ENCODE measurements at places on chromosomes 1 and 21. TPM values are rescaled to one million over a fixed set of nuclear protein-coding genes. Genes with fewer than 3 reads are reported as not detected.
A peak's percentile ranks its signal among the peaks of the same experiment; 100 is the strongest.

The LINGO4 gene
- total RNA-seq, result not detected

DNA sequence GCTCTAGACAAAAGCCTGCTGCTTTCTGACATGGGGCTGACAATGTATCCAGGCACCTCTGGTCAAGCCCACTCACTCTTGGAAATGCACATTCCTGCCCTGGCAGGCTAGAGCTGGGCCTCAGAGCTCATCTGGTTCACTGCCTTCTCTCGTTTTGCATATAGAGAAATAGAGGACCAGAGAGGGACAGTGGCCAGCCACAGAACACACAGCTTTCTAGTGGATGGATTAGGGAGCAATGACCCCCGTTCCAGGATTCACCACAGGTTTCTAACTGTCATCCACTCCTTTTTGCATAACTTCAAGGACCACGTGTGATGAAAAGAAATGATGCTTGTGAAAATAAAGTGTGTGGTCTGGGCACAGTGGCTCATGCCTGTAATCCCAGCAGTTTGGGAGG lies 129.6 kb upstream of the IGSF21 start:
- no peak overlapping the region for H3K4me3 ChIP-seq
- H3K27ac ChIP-seq, result no peak overlapping the region
- H3K27me3 ChIP-seq, result no peaks in the 10 kb centered on the region
- no peaks in the 10 kb centered on the region for H3K36me3 ChIP-seq
- no peak for DNase-seq
- no peaks in the 10 kb centered on the region for H3K4me1 ChIP-seq

GRCh38 chr1:46717654-46718053 lies 1.3 kb downstream of the EFCAB14 start:
- peak overlapping the region; percentile 95 for H3K4me3 ChIP-seq
- peaks cover 47% of the 10 kb centered on the region for H3K36me3 ChIP-seq
- peaks cover 36% of the 10 kb centered on the region for H3K4me1 ChIP-seq
- no peaks in the 10 kb centered on the region for H3K27me3 ChIP-seq

DNA sequence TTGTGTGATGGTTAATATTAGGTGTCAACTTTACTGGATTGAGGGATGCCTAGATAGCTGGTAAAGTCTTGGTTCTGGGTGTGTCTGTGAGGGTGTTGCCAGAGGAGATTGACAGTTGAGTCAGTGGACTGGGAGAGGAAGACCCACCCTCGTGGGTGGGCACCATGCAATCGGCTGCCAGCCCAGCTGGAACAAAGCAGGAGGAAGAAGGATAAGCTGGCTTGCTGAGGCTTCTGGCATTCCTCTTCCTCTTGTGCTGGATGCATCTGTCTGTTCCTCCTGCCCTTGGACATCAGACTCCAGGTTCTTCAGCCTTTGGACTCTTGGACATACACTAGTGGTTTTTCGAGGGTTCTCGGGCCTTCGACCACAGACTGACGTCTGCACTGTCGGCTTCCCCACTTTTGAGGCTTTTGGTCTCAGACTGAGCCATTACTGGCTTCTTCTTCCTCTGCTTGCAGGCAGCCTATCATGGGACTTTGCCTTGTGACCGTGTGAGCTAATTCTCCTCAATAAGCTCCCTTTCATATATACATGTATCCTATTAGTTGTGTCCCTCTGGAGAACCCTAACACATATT lies 184.3 kb upstream of the LMO4 start:
- no peak overlapping the region for H3K4me3 ChIP-seq
- H3K36me3 ChIP-seq, result no peaks in the 10 kb centered on the region
- peaks cover 33% of the 10 kb centered on the region for H3K27me3 ChIP-seq

The OLIG2 gene
- total RNA-seq, result not detected

DNA sequence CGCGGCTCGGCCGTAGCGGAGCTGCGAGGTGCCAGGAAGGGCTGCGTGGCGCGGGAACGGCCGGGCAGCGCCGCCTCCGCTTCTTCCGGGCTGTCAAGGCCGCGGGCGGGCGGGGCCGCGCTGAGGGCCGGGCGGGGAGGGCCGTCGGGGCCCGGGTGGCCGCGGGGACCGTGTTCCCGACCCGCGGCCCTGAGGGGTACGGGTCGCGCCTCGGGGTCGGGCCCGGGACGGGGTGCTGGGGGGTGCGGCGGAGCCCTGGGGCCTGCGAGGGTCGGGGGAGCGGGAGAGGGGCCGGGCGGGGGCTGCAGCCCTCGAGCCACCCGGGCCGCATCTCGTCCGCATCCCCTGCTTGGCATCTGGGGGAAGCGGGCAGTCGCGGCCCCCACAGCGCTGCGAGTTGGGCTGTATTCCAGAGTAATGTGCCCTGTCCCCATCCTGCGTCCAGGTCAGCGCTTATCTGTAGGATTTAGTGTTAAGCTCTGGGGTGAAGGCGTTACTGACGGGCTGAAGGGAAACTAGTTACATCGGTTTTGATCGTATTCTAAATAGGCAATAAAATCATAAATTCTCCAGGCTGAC lies 379 bp downstream of the RER1 start:
- H3K27me3 ChIP-seq, result no peaks in the 10 kb centered on the region
- H3K27ac ChIP-seq, result peak overlapping the region; percentile 76
- H3K4me3 ChIP-seq, result peak overlapping the region; percentile 84
- H3K4me1 ChIP-seq, result peaks cover 25% of the 10 kb centered on the region
- no peak for DNase-seq
- H3K36me3 ChIP-seq, result peaks cover 42% of the 10 kb centered on the region

GRCh38 chr1:230191079-230191804 lies 124.2 kb downstream of the GALNT2 start:
- H3K27ac ChIP-seq, result no peak overlapping the region
- H3K36me3 ChIP-seq, result peaks cover 7% of the 10 kb centered on the region
- no peak overlapping the region for H3K4me3 ChIP-seq

GRCh38 chr1:38992412-38993111 lies 1.5 kb downstream of the AKIRIN1 start:
- peaks cover 43% of the 10 kb centered on the region for H3K36me3 ChIP-seq
- H3K27ac ChIP-seq, result peak overlapping the region; percentile 47
- DNase-seq, result no peak
- peak overlapping the region; percentile 84 for H3K4me3 ChIP-seq
- peaks cover 35% of the 10 kb centered on the region for H3K4me1 ChIP-seq

- peaks cover 52% of the 10 kb centered on the region for H3K4me1 ChIP-seq
- H3K27ac ChIP-seq, result peak within 1 kb of the TSS; percentile 99
- peaks cover 52% of the 10 kb centered on the region for H3K36me3 ChIP-seq
- DNase-seq, result peak; percentile 97
Observed at GRCh38 chr21:46228345-46229051, at the start of gene LSS. Gene LSS, minus strand, starts transcription at chr21:46228774. Its CDS starts 29 bp downstream, at chr21:46228745.
